ENCODE measurements at places on chromosomes 4 and X.

GRCh38 chr4:73868206-73869129, 725 bp upstream of the CXCL1 start:
- DNase-seq: no peak

- no peak for DNase-seq
Observed at GRCh38 chr4:111198446-111198845, 575.6 kb upstream of the PITX2 start.

DNA sequence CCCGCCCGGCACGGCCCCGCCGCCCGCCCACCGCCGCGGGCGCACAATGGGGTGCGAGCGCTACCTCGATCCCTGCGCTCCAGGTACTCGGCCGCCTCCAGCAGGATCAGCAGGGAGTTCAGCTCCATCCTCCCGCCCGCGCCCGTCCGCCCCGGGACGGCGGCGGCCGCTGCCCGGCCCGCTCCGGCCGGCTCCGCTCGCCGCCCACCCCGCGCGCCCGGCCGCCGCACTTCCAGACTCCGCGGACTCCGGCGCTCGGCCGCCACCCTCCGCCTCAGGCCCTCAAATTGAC, at the start of gene MXD4:
TSS of gene MXD4 (minus strand) at position 257 of the 292 bp plus-strand sequence. CDS start at position 128, 129 bp downstream.
- no peak for DNase-seq

- DNase-seq: no peak
Observed at GRCh38 chr4:73725985-73726384, 14.4 kb upstream of the CXCL8 start.

DNA sequence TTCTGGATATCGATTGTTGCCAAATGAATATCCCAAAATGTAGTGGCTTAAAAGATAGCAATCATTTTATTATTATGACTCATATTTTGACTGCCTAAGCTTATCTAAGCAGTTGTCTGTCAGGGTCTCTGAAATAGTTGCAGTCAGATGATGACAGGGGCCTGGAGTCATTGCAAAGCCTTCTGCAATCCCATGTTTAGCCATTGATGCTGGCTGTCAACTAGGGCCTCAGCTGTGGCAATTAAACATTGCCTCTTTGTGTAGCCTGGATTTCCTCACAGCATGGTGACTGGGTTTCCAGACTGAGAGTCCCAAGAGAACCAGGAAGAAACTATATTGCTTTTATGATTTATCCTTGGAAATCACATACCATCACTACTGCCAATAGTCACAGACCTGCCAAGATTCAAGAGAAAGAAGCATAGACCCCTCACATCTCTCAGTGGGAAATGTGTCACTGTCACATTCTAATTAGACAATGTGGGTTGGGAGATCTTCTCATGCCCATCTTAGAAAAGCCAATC, 227.3 kb upstream of the NOCT start:
- no peak for DNase-seq

DNA sequence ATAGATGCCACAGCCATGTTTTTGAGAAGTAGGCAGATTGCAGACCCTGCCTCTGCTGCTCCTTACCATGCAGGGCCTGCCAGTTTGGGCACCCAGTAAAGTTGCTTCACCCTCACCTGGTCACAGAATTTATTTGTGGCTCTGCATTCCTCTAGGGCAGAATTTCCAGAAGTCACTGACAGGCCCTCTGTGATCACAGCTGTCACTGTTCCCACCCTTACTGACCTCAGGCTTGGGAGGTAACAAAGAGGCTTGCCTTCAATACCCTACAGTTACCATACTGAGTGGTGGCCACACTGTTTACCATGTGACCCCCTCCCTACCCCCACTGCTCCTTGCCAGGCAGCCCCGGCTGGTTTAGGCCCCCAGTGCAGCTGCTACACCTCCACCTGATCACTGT, 375.1 kb downstream of the SH3BGRL start:
- no peak for DNase-seq

DNA sequence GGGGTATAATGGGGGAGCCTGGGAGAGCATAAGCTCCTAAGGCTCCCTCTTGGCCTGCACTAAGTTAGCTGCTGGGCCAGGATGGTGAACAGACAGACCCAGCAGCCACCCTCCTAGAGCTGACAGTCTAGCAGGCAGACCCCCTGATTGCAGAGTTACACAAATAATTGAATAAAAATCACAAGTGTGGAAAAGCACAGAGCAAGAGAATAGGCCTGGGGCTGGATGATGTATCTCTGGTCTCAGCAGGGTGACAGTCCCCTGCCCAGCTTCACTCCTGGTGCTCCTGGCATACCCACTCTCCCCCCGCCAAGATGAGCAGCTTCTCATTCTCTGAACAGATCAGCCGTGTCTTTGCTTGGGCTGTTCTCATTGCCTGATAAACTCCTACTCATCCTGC, 86.1 kb upstream of the STX18 start:
- no peak for DNase-seq

DNA sequence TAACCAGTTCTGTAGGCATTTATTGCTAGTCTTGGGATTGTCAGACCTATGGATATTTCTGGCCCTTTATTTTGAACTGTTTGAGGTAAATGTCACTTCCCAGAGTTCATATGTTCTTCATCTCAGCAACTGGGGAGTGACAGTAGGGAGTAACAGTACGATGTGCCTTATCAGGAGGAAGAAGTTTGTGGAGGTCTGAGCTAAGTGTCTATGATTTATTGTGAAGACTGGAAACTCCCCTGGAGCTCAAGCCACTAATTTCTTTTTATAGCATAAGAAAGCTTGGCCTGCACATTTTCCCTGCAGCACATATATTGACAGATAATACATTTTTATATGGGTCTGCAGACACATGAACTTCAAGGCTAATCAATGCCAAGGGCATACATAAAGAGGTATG, 383.8 kb downstream of the GRXCR1 start:
- DNase-seq: no peak

DNA sequence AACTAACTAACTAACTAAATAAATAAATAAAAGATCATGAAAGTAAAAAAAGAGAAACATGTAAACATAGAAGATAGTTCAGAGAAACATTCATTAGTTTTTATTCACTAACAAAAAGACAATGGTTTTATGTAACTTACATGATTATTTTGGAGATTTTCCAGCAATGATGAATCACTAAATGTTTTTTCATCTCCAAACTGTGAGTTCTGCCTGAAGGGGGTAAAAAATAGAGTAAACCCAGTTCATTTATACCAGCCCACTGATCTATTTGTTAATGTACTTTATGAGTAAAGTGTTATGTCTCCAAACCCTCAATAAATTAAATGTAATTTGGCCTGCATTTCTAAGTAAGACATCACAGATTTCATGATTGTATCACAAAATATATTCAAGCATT, 101.1 kb downstream of the ATP8A1 start:
- DNase-seq: no peak

- no peak for DNase-seq
Observed at GRCh38 chrX:85930099-85930498, 117.3 kb downstream of the CHM start.

DNA sequence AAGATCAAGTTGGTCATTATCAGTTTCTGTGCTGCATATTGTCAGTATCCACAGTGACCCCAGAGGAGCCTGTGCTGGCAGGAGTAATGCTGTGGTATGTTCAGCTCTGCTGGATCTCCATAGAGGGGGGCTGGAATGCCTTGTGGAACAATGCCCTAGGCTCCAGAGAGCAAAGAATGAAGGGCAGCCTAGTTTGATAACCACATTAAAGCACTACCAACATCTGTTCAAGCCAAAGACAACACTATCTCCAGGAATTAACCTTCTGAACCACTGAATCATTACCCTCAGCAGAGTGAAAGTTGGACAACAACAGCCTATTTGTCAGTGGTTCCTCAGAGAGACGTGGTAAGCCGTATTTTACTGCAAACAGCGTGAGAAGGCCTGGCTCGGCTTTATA, 192.3 kb upstream of the CXorf66 start:
- DNase-seq: no peak

DNA sequence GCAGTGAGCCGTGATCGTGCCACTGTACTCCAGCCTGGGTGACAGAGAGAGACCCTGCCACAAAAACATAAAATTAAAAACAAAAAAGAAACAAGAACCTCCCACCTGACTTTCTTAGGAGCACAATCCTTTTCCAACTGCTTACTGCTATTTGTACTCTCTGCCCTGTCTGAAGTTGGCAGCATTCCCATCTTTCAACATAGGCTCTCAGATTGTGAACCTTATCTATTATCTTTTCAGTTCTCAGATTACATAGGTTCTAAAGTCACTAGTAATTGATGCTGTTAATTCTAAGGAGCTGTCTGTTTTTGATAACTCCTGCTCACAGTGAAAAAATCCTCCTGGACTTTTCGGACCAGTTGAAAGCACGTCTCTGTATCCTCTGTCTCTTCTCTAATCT, 812.2 kb upstream of the CT83 start:
- DNase-seq: no peak

DNA sequence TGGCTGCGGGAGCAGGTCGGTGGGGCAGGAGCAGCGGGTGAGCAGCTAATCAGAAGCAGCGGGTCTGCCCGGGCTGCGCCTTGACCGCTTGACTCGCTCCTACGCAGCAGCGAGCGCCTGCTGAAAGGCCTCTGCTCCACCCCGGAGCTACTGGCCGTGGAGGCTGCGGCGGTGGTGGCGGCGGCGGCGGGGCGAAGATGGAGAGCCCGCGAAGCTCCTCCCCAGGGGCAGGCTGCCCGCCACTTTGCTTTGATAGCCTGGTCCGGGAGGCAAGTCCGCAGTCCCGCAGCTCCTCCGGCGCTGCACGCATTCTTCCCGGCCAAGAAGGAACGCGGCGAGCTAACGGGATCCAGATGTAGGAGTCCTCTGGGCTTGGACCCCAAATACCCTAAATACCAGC, 36.7 kb downstream of the PJA1 start:
- no peak for DNase-seq

DNA sequence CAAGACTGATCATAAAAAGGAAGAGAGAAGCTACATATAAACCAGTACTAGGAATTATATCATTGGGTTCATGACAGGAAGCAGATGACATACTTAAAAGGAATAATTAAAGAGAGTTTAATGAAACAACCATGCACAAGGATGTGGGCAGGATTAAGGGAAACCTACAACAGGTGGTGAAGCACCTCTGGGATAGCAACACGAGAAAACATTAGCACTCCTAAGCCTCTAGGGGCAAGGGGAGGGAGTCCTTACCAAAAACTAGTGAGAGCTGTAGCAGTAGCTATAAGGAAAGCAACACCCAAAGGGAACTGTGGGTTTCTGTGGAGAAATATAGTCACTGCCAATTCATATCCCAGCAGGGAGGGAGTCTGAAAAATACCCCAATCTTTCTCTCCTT, 7.2 kb upstream of the THOC2 start:
- DNase-seq: no peak

DNA sequence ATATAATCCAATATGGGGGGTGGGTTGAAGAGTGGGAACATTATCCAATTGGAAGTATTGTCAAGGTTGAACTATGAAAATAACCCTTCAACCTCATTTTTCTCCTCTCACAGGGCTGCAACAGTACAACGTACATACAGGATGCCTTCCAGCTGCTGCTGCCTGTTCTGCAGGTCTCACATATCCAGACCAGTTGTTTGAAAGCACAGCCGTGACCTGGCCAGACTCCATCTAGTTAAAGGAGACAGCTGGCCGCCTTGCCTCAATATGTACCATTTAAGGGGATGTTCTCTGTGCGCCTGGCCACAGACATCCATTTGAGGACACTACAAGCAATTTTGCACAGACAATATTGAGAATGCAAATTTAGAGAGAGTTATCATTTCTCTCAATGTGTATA, 75.7 kb downstream of the FAM114A1 start:
- DNase-seq: no peak

GRCh38 chr4:29708473-29708872, 1011.7 kb upstream of the PCDH7 start:
- no peak for DNase-seq

DNA sequence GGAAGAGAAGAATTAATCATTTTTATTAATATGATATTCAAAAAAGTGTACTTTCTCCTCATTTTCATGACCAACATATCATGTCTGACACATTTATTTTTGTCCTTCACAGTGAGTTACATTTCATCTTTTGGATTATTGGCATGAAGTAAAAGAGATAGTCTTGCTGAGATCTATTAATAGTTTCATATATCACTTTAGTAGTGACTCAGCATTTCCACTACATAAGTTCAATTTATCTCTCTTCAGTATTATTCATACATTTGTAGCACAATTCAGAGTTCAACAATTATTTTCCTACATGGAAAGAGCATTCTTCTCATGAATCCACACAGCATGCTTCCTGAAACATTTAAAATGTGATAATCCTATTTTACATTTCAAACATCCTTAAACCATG, 1461.1 kb downstream of the TECRL start:
- no peak for DNase-seq

DNA sequence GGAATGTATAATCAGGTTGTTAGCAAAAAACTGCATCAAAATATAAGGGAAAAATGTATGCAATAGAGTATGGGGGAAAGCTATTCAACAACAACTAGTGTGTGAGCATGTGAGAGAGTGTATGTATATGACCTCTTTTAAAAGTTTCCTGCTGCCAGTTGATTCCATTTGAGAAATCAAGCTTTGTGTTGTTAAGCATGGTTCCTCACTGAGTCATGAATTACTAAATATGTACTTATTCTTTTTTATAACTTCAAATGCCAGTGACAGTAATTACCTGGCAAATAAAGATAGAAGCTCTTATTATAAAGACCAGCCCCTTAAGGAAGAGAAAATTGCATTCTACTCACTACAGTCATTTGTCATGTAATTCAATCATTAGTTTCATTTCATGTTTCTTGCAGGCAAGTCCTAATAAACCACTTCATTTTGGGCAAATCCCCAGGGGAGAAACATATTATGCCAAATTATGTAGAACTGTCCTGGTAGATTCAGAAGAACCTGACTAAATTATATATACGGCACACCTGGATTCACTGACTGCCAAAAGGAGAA, 19.2 kb downstream of the RASGEF1B start:
- DNase-seq: no peak

DNA sequence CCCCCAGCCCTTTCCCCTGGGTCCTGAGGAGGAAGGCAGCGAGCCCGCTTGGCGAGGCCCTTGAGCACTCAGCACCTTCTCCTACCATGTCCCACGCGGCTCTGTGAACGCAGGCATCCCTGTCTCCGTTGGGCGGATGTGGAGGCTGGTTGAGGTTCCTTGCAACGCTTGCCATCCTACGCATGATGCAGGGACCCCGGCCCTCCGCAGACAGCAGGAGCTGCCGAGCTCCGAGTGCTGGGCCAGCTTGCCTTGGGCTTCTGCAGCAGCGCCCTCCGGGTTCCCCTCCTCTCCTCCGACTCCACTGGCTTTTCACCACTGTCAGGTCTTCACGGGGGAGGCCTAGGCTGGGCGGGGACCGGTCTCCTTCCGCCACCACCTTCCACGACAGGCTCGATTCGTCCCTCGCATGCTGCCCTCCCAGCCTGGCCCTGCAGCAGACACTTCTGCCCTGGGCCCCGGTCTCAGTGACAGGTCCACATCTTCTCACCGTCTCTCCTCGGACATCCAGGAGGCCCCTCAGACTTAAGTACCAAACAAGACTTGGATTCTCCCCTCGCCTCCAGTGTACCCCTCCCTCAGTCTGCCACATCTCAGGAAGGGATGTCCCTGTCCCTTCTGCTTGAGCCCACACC, 67.6 kb upstream of the HGFAC start:
- no peak for DNase-seq

GRCh38 chr4:125323654-125324053, 8.9 kb downstream of the FAT4 start:
- DNase-seq: no peak

- DNase-seq: no peak
Observed at GRCh38 chr4:73392936-73393335, 11.2 kb upstream of the ALB start.

GRCh38 chrX:129701624-129702069, 37.1 kb upstream of the XPNPEP2 start:
- DNase-seq: no peak
